ENCODE measurements at places on chromosomes 1 and 21. TPM values are rescaled to one million over a fixed set of nuclear protein-coding genes. Genes with fewer than 3 reads are reported as not detected.

VWA5B1 gene
- not detected for polyA plus RNA-seq

SPATA45 gene
- not detected for polyA plus RNA-seq

SLC6A17 gene
- not detected for polyA plus RNA-seq

DMBX1 gene
- polyA plus RNA-seq, result not detected

AADACL3 gene
- not detected for polyA plus RNA-seq

- no peak for DNase-seq
- no peak overlapping the region for H3K4me3 ChIP-seq
- peaks cover 79% of the 10 kb centered on the region for H3K4me1 ChIP-seq
- H3K27ac ChIP-seq, result peak overlapping the region; percentile 87
- no peaks in the 10 kb centered on the region for H3K36me3 ChIP-seq
Observed at GRCh38 chr1:155968670-155969069, 9.7 kb downstream of the ARHGEF2 start.

- peak; percentile 66 for DNase-seq
- H3K4me1 ChIP-seq, result peaks cover 92% of the 10 kb centered on the region
- peak overlapping the region; percentile 91 for H3K4me3 ChIP-seq
- H3K36me3 ChIP-seq, result peaks cover 15% of the 10 kb centered on the region
- peak overlapping the region; percentile 98 for H3K27ac ChIP-seq
Observed at GRCh38 chr1:205313563-205314308, 7.8 kb downstream of the NUAK2 start.

- peaks cover 98% of the 10 kb centered on the region for H3K4me1 ChIP-seq
- H3K4me3 ChIP-seq, result peak overlapping the region; percentile 11
- H3K27ac ChIP-seq, result peak overlapping the region; percentile 47
- no peak for DNase-seq
- H3K27me3 ChIP-seq, result no peaks in the 10 kb centered on the region
Observed at GRCh38 chr1:159030877-159031447, 21.3 kb downstream of the IFI16 start.

DNA sequence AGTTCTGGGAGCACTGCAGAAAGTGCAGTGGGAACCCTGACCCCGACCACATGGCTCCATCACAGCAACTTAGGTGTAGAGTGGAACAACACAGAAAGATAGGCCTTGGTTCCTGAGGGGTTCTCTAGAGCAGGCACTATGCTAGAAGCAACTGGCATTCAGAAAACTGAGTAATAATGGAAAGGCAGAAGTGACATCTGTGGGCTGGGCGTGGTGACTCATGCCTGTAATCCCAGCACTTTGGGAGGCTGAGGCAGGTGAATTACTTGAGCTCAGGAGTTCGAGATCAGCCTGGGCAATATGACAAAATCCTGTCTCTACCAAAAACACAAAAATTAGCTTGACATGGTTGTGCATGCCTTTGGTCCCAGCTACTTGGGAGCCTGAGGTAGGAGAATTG, 5.3 kb downstream of the MRPS15 start:
- H3K4me1 ChIP-seq, result peaks cover 33% of the 10 kb centered on the region
- H3K27ac ChIP-seq, result no peak overlapping the region
- H3K27me3 ChIP-seq, result no peaks in the 10 kb centered on the region
- no peak overlapping the region for H3K4me3 ChIP-seq
- H3K36me3 ChIP-seq, result peaks cover 19% of the 10 kb centered on the region
- DNase-seq, result no peak

GRCh38 chr1:228339059-228339704, 67.5 kb downstream of the TRIM11 start:
- H3K4me3 ChIP-seq, result no peak overlapping the region
- no peaks in the 10 kb centered on the region for H3K36me3 ChIP-seq
- H3K27ac ChIP-seq, result no peak overlapping the region

DNA sequence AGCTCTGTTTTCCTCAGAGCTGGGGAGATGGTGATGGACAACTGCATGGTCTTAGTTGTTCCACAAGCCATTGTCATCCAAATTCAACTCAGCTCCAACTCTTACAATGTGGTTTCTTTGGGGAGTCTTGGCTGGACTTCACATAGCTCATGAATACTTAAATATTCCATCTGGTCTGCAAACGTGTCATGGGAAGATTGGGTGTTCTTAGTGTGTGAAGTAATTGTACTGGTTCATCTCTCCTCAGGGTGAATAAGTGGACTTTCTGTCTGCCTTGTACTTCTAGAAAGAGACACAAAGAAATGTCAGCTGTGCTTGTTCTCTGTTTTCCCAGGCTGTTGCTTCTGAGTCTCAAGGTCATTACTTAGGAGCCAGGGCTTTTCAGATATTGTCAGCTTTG, 106.6 kb downstream of the VPS13D start:
- H3K27ac ChIP-seq, result no peak overlapping the region
- DNase-seq, result no peak
- H3K4me1 ChIP-seq, result peaks cover 12% of the 10 kb centered on the region
- peaks cover 64% of the 10 kb centered on the region for H3K36me3 ChIP-seq
- no peaks in the 10 kb centered on the region for H3K27me3 ChIP-seq
